Amniotic stem cell (primary cell): ENCODE measurements at places on chromosomes 5 and 9.

- DNase-seq: no peak
Observed at GRCh38 chr5:140043508-140043872, 391 bp upstream of the NRG2 start.

- DNase-seq: no peak
Observed at GRCh38 chr5:149355688-149356087, 2.2 kb upstream of the PCYOX1L start.

- DNase-seq: no peak
Observed at GRCh38 chr5:960551-960950, 48.1 kb upstream of the NKD2 start.

- DNase-seq: no peak
Observed at GRCh38 chr9:89444925-89445765, 52.8 kb downstream of the SEMA4D start.

- no peak for DNase-seq
Observed at GRCh38 chr5:178284093-178284675, 51.6 kb upstream of the PHYKPL start.

GRCh38 chr9:100351508-100351907 is 1.2 kb downstream of the TEX10 start:
- DNase-seq: no peak

DNA sequence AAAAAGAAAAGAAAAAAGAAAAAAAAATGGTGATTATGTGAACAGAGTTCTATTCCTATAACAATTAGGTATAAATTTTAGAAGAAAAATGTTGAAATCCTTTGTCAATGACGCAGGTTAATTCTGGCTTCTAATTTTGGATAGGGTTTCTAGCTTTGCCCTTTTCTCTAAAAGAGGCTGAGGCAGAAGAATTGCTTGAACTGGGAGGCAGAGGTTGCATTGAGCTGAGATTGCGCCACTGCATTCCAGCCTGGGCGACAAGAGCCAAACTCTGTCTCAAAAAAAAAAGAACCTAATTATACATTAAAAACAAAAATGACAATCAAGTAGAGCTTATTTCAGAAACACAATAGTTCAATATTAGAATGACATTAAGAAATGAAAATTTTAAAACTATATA is 2.9 kb downstream of the STXBP1 start:
- DNase-seq: no peak

DNA sequence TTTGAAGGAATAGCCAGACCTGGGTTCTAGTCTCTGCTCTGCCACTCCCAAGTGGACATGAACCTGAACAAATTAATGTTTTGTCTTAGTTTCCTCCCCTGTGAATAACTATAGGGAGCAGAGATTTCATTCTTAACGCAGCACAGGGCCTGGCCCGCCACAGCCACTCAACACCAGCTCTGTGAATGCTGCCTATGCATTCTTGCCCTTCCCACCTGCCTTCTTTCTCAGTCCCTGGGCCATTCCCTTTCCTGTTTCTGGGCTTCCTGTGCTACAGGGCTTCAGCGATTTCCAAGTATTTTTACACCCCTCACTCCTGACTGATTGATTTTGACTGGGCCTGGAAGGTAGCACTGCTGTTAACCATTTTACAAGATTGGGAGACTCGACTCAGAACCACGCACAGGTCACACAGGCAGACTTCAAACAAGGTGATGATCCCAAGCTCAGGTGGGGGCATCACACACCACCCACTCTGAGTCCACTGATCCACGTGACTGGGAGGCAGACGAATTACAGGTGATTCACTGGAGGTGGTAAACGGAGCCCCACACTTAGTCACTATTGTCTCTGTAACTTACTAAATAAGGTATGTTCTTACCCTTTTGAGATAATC is 21.4 kb downstream of the PTPN3 start:
- no peak for DNase-seq

GRCh38 chr5:59569158-59569557 is 324.4 kb downstream of the PDE4D start:
- no peak for DNase-seq

GRCh38 chr5:13278811-13279210 is 665.7 kb downstream of the DNAH5 start:
- DNase-seq: no peak

DNA sequence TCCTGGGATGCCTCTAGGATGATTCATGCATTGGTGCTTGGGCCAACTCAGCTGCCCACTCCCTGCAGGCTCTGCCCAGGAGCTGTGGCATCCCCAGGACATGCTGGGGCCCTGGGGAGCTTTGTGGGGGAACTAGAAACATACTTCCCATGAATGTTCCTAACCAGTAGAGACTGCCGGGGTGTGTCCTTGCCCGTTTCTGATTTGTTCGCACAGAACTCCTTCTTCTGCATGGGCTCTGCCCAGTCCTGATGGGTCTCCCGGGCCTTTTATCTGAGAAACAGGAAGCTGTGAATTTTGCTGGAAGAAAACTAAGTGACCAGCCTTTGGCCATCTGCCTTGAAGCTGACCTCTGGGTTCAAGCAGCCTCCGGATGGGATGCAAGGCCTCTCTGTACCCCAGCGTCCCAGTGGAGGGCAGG is 71.6 kb upstream of the RNU6ATAC start:
- no peak for DNase-seq

GRCh38 chr9:14561929-14562405 is 131.3 kb downstream of the ZDHHC21 start:
- DNase-seq: no peak

- no peak for DNase-seq
Observed at GRCh38 chr9:97502222-97502983, 937 bp downstream of the TMOD1 start.
